ENCODE measurements at places on chromosomes 5 and 9.

- DNase-seq, result no peak
These were observed 44.6 kb upstream of the CACNA1B start for GRCh38 chr9:137832830-137833590.

- DNase-seq, result no peak
These were observed 53.7 kb downstream of the LHFPL2 start for GRCh38 chr5:78594610-78595457.

- DNase-seq, result no peak
These were observed 29.5 kb upstream of the PTPDC1 start for GRCh38 chr9:94054716-94055115.

GRCh38 chr5:76724871-76725270, 8.9 kb downstream of the F2R start:
- no peak for DNase-seq

DNA sequence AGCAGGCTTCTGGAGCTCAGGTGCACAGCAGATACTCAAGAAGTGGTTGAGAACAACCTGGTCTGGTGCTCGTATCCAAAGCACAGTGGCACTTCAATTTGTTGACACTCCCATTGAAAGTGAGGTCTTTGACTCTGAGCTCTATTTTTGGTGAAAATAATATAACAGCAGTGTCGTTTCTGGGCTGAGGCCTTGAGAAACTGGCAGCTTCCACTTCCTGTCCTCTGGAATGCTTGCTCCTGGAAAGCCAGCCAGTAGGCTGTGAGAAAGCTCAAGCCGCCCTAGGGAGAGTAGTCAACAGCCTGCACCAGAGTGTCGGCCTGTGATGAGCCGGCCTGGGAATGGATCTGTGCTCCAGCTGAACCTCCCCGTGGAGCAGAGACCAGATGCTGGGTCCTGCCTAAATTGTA, 6.8 kb upstream of the SUSD3 start:
- DNase-seq, result no peak

- no peak for DNase-seq
These were observed 75.4 kb upstream of the CTNNA1 start for GRCh38 chr5:138677782-138678181.

DNA sequence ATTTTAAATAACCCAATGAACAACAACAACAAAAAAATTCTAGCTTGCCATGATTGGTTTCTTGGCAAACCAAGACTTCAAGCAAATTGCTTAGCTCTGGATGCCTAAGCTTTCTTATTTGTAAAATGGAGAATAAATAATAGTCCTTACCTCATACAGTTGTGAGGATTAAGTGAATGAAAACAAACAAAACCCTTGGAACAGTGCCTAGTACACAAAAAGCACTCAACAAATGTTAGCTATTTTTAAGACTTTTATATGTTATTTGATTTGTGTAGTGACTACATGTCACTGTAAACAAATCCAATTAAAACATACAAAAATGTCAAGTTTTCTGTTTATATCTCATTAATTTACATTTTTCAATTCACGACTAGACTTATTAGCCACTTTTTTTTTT, 13.5 kb upstream of the HOMER1 start:
- DNase-seq, result no peak

- DNase-seq, result no peak
These were observed 402.4 kb downstream of the ARHGEF28 start for GRCh38 chr5:74028406-74028805.

- DNase-seq, result no peak
These were observed 93.5 kb downstream of the MVB12B start for GRCh38 chr9:126420135-126420534.
